ENCODE measurements at places on chromosomes 6 and 20.

GRCh38 chr6:7770601-7771000 is 44.7 kb downstream of the BMP6 start:
- DNase-seq: no peak

DNA sequence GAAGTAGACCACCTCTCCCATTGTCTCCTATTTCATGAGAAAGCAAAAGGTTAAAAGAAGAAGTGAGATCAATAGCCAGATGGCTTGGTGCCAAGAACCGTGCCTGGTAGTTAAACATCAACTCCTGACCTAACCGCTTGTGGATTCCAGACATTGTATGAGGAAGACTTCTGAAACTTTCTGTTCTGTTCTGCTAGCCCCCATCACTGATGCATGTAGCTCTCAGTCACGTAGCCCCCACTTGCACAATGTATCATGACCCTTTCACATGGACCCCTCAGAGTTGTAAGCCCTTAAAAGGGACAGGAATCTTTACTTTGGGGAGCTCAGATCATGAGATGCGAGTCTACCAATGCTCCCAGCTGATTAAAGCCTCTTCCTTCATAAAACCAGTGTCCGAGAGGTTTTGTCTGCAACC is 301.2 kb downstream of the RNGTT start:
- DNase-seq: no peak

DNA sequence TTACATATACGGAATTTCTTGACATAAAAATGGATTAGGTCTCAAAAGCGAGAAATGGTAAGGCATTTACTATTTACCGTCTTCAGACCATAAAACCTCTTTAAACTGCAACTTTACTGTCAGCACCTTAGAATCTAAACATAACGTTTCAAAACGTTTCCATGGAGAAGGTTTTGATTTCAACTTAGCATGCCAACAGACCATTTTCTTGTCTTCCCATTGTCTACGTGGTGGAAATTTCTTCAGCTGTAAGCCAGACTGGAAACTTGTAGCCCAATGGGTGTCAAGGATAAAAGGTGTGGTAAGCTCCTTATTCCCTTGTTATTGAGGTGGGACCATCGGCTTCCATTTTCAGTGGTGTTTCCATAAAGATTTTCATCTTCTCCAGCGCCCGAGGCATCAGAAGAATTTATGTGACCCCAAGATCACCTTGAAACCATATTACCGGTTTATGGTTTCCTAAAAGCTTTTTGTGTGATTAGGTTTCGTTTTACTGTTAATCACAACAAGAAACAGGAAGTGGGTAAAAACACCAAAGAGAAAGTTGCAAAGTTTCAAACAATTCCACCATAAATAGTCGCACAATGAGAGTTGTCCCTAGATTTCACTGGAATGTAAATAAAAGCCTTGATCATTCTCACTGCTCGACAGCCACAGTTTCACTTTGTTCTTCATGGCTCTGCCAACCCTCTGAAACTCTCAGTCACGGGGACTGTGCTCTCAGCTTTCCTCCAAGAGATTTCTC is 63.0 kb upstream of the CD2AP start:
- peak; percentile 27 for DNase-seq

GRCh38 chr6:35905841-35906498 is 14.9 kb downstream of the SRPK1 start:
- DNase-seq: no peak

- DNase-seq: no peak
Measured at GRCh38 chr20:50930139-50930975, 880 bp downstream of the ADNP start.

DNA sequence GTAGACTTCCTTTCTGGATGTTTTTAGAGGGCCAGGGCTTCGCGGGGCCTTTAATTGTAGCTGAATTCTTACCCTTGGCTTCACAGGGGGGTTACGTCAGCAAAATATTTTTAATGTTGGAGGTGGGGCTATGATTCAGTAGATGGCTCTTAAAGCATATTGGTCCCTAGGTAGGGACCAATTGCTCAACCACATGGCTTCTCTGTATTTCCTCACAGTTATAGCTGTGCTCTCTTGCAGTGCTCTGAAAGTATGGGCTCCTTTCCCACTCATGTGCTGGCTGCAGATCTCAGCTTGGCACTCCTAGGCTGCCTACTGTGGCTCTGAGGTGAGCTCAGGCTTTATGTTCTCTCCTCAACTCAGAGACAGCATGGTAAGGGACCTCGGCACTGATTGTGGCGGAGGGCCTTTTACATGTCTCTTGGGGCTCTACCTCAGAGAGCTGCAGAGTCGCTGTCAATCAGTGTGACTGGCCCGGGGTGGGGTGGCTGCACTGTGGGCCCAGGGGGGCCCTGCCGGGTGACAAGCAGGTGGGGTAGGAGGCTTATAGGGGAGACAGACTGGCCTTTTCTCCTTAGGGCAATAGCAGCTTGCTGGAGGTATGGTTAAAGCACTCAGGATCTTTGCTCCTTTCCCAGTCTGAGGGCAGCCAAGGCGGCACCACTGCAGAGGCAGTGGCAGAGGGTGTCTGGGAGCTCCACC is 318.0 kb downstream of the DOK5 start:
- no peak for DNase-seq

DNA sequence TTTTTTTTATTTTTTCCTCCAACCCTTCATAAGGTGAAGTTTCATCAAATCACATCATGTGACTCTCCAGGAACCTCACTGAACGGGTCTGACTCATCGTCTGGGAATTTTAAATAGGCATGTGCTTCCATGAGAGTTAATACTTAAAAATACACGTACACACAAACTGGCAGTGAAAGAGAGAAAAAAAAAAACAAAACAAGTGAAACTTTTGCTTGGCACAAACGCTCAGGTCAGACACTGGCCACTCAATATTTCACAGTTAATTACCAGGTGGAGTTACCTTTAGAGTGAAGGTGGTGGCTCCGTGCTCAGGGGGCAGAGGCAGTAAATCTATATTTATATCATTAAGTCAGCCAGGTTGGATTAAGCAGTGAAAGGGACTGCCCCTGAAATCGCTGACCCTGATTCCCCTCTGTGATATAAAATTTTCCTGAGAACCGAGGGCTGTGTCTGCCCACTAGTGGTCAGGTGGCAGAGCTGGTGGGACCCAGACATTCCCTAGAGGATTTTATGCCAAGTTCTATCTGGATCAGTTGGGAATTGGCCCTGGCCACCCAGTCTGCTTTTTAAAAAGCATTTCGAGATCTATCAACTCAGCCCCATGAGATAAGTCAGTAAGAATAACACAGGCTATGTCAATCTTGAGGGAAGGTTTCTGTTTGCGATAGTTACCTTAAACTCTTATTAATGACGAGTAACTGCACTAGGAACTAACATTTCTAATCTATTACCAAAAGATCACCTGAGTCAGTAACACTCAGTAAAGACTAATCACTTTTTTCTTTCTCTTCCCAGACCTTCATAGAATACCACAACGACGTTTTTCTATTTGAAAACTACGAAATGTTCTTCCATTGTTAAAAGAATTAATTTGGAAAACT is 259.1 kb downstream of the HDGFL1 start:
- DNase-seq: no peak

GRCh38 chr20:44302026-44302669 is 8.9 kb downstream of the FITM2 start:
- DNase-seq: no peak

- DNase-seq: no peak
Measured at GRCh38 chr6:22732176-22732970, 163.0 kb downstream of the HDGFL1 start.

DNA sequence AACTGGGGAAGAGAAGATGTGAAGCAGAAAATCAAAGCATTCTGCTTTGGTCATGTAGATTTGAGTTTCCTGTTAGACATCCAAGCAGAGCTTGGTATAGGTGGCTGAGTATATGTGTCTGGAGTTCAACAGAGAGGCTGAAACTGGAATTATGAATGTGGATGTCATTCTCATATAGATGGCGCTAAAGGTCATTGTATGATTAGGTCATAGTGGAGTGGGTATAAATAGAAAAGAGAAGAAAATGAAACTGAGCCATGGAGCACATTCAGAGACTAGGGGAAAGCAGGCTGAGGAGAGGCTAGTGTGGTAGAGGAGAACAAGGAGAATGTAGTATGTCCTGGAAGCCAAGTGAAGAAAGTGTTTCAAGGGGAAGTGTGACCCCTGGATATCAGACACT is 295.6 kb upstream of the PLN start:
- no peak for DNase-seq

GRCh38 chr6:139256087-139256486 is 35.7 kb downstream of the TXLNB start:
- DNase-seq: no peak

DNA sequence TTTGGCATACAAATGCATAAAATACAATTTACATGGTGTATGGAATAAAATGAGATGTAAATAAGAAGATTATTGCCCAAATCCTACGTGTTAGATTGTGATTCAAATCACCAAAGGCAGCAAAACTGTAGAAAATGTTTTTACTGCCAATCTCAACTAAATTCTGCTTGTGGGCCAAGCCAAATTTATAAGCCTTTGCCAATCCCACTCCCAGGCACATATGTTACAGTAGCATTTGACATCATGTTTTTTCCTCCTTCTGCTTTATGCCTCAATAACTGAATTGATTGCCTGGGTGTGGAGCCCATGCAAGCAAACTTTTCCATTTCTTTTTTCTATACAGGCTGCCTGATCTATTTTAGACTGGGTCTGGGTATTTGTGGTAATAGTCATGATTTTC is 36.3 kb upstream of the LRRC1 start:
- no peak for DNase-seq

- no peak for DNase-seq
Measured at GRCh38 chr6:79335133-79335674, 100.7 kb upstream of the HMGN3 start.

DNA sequence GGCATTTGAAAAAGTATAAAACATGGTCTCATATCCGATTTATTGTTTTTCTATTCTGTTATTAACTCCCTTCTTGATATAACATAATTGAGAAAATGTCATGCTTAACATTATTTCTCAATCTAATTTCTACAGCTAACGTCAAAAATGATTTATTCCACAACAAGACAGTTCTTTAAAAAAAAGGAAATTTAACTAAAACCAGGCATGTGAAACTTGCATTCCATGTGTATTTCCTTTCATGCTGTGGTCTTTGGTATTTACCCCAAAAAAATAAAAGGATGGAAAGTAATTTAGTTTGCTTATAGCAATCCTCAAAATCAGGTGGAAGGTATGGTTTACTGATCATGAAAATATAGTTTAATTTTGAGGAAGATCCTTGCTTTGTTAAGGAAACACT is 142.8 kb downstream of the COL21A1 start:
- no peak for DNase-seq

DNA sequence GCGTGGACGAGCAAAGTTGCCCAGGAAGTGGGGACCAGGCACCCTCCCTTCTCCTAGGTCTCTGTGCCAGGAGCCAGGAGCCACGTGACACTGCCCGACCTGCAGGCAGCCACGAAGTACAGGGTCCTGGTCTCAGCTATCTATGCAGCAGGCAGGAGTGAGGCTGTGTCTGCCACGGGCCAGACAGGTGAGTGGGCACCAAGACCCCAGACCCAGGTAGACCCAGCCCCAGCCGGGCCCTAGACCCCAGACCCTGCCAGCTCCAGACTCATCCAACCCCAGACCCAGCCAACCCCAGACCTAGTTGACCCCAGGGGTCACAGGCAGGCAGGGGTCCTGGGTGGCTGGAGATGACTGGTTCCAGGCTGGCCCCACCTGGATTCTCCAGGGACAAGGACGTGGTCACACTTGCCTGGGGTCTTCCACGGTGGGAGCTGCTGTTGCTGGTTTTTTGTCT is 21.1 kb downstream of the COL20A1 start:
- no peak for DNase-seq

DNA sequence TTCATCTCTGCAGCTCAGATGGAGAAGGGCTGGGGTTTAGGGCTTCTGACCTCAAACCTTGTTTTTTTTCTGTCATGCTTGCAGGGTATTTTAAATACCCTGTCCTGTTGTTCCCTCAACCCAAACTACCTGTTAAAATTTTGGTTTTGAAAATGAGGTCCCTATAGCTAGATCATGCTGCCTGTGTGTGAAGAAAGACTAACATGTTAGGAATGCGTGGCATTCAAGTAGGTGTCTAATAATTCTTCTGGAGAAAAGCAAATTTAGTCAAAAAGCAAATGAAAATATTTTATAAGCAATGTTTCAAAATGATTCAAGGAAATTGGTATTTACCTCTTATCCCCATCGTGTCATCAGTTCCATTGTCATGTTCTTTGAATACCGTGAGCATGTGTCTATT is 77.2 kb upstream of the C20orf144 start:
- DNase-seq: no peak

GRCh38 chr6:124970243-124970642 is 8.0 kb downstream of the RNF217 start:
- DNase-seq: no peak

DNA sequence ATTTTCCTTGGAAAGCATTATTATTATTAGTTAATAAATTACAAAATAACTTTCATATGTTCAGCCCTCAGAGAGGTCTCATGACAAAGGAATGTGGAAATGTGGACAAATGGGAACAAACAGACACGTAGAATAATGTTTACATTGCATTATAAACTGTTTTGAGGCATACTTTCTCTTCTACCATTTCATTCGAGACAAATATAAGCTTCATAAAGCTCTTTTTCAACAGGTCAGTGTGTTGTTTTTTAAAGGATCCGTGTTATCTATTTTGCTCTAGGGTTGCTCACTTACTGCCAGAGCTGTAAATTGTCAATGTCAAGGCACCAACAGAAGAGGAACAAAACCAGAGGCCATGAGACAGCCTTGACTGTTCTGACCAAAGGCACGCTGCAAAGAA is 256.8 kb downstream of the PHACTR1 start:
- DNase-seq: no peak

- no peak for DNase-seq
Measured at GRCh38 chr6:39646751-39647420, 78.3 kb downstream of the KIF6 start.

DNA sequence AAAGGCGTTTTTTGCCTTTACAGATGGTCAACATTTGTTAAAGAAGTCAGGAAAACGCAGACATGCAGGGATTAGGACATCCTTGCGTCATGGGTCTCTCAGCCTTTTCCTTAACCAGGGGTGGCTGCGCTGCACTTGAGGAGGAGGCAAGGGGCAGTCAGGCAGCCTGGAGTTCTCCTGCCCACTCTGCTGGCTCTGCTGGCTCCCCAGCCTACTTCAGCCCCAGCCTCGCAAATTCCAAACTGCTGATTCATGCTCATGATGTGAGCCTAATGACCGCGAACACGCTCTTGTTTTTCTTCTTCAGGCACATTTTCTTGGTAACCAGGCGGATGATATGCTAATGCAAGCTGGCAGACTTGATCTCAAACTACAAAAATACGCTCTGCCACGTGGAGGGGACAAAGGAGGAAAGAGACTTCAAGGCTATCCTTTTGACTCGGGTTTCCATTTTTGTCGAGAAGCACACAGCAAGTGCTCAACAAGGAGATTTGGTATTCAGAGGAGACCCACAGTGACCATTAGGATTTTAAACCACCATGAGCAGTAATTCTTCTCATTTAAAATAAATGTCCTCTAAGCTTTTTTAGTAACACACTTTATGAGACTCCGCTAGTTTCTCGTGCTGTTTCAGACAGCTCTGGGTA is 290.3 kb upstream of the STXBP5 start:
- DNase-seq: no peak

GRCh38 chr6:105181981-105182515 is 2.2 kb upstream of the POPDC3 start:
- DNase-seq: no peak

GRCh38 chr6:113779656-113780055 is 77.5 kb upstream of the MARCKS start:
- no peak for DNase-seq
